Progenitor cell of endocrine pancreas (in vitro differentiated cells): ENCODE measurements at places on chromosomes 6 and 20.

DNA sequence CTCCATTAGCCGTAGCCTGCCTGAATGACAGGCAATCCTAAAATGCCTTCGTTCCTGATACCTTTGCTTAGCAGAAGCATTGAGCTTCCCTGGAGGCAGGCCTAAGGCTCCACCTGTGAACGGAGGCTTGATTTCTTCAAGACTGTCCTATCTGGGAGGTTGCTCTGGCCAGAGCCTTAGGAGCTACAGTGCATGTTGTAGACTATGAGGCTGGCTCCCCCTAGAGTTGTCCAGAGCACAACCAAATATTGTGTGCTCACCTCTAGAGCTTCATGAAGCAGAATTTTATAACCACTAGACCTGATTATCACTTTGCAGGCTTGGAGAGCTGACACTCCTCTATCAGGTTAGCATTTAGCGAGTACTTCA is 217.8 kb downstream of the MAFB start:
- no peak for DNase-seq

GRCh38 chr6:75334266-75335040 is 49.9 kb upstream of the TMEM30A start:
- no peak for DNase-seq

DNA sequence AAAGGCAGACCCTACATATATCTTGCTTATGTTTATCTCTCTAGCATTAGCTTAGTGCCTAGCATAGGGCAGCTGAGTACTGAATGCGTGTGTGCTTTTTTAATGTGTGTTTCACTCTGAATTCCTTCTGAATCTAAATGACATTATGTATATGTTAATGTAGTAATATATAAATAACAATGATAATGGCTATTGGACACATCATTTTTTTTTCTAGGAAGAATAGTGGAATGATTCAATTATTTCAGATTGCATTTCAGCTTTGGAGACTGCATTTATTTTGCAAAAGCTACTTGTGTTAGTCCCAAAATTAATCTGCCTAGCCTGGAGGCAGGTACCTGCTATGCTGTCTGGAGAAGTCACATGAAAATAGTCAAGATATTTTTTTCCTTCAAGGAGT is 371.8 kb downstream of the GRIK2 start:
- no peak for DNase-seq

GRCh38 chr6:34772940-34773339 is 15.6 kb downstream of the SNRPC start:
- DNase-seq, result no peak

DNA sequence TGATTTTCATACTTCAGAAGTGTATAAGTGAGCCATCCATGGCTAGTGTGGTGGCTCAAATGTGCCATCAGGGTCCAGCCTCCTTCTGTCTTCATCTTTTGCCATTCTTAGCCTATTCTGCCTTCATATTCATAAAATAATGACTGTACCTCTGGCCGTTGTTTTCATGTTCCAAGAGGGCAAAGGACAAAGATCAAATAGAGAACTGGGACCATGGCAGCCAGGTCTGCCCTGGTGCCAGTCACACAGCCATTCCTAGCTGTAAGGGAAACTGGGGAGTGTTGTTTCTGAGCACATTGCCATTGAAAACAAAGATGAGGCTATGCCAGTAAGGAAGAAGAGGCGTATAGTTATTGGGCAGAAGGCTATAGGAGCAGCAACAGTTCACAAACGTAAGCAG is 518.6 kb downstream of the TFAP2B start:
- DNase-seq, result no peak

DNA sequence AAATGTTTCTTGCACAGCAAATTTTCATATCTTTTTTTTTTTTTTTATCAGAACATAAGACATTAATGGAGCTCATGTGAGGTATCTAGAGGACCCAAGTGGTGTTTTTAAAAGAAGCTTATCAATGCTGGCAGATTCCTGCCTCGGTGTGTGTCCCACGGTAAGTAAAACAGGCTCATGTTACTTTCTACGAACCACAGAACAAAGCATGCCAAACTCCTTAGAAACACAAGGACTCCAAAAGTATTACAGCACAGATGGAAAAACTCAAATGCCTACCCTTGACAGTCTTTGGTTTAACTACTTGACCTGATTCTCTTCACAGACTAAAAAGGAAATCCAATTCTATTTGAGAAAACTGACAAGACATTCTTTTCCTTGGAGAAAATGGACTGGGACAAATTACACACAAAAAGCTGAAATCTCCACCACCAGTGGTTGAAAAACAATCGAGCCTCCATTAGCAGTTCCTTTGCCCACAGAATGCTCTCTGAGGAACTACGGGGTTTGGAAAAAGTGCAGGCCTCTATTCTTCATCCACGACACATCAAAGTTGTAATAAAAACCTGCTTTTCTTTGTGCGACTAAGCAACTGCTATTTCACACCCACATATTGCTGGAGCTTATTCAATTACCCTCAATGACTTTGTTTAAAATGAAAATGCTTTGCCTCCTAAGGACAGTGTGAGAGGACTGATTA is 5.4 kb downstream of the METTL24 start:
- no peak for DNase-seq

GRCh38 chr6:166581091-166581511 is 5.4 kb downstream of the RAMACL start:
- DNase-seq, result no peak

GRCh38 chr20:39152126-39152525 is 190.0 kb downstream of the DHX35 start:
- DNase-seq, result no peak

DNA sequence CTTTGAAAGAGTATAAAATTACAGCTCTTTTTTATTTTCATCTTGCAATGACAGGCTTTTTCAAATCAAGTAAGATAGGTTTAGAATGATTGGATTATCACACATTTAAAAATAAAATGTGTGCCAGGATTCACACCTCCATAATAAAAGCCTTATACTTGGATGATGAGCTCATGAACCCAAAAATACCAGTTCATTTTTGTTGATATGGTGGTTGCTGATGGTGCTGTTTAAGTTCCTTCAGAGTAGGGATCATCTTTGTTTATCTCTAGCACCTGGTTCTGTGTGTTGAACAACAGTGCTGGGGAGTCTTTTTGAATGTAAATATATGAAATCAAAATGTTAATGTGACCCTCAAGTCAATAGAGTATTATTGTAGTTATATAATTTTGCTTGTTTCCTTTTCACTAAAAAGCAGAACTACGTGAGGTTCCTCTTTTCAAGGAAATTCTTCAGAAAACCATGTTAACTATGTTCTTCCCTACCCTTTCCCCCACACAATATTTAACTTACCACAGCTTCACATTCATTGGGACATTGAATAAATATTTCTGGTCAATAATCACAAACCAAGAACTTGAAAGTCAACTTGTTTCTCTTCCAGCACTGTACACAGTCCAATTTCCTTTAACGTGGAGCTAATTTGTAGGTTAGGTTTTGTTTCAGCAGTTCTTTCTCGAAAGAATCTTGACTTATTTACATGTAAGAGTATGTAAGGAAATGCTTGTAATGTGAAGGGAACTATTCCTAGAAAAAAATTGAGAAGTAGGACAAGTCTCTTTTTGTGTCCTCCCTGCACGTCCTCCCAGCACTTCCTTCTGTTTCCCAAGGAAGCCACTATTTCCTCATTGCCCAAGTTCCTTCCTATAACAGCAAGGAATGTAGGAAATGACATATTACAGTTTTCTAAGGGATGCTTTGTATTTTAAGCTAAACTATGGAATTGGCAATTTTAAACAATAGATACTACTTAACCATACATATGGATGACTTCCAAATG is 945.9 kb upstream of the CITED2 start:
- DNase-seq, result no peak

DNA sequence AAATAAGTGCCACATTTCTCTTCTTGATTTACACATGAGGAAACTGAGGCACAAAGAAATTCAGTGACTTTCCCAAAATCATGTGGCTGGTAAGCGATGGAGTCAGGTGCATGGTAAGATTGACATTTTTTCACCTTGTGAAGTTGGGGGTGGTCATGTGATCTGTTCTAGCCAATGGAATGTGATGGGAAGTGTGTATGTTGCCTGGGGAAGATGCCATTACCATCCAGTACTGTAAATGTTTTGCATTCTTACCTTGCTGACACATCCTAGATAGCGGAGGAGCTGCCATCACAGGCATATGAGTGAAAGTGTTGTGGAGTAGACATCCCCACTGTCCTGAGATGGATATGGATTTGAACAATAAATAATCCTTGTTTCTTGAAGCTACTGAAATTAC is 499.6 kb upstream of the SULF2 start:
- DNase-seq, result no peak

- no peak for DNase-seq
These were observed 15.4 kb downstream of the FOXC1 start for GRCh38 chr6:1624851-1625781.

GRCh38 chr6:145155873-145156782 is 579.2 kb downstream of the EPM2A start:
- no peak for DNase-seq

- no peak for DNase-seq
These were observed 37.1 kb upstream of the NCOA3 start for GRCh38 chr20:47464380-47465101.

DNA sequence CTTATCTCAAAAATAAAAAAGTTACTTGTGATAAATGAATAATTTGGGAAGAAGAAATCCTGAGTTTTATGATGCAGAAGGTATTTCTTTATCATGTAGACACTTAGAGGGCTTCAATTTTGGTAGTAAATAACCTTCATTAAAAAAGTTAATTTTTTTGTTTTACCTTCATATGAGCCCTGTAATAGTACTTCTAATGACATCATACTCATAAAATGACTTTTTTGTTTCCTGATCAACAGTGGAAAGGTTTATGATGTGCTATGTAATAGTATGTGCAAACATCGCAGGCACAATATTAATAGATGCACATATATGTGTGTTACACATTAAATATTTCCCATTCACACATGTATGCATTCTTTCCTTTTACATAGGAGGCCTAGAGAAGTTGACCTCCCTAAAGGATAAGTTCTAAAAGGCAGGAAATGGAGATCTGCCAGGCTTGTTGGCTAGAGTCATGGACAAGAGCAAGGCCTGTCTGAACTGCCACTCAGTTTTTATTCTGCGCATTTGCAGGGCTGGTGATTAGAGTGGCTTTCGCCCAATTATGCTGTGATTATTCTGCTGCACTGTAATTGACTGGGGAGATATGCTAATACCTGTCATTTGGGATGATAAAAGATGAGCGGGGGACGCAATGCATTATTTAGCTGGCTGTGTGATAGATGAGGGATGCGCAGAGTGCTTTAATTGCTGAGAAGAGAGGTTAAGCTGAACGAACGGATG is 272.6 kb downstream of the TMEM242 start:
- no peak for DNase-seq

DNA sequence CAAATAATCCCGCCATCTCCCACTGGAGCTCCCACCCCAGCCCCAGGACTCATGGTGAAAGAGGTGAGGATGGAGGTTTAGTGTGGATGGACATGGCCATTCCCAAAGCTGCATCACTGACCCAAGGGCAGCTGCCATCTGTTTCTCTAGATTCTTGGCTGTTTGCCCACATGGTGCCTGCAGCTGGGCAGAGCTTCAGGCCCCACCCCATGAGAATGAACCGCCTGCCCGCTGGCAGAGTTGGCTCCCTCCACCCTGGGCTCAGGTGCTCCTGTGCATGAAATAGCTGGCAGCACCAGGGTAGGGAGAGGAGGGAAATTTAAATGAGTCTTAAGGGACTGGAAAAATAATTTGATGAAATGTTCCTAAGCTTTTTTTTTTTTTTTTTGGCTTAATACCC is 17.4 kb downstream of the SCML4 start:
- DNase-seq, result no peak

DNA sequence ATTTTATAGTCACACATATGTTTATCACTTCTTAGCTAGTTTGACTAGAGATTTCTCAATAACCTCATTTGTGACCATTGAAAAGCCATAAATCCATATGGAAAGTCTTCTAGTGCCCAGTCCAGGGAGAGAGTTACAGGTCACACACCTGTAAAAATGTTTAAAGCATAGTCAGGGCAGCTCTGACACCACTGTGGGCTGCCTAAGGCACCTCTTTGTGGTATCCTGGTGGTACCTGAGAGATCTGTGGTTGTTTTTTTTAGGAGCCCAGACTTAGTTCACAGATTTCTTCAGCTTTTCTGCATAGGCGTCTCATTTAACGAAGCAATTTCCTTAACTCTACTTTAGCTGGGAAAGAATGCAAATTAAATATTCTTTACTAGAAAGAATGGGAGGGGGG is 186.6 kb downstream of the CENPW start:
- DNase-seq, result no peak

DNA sequence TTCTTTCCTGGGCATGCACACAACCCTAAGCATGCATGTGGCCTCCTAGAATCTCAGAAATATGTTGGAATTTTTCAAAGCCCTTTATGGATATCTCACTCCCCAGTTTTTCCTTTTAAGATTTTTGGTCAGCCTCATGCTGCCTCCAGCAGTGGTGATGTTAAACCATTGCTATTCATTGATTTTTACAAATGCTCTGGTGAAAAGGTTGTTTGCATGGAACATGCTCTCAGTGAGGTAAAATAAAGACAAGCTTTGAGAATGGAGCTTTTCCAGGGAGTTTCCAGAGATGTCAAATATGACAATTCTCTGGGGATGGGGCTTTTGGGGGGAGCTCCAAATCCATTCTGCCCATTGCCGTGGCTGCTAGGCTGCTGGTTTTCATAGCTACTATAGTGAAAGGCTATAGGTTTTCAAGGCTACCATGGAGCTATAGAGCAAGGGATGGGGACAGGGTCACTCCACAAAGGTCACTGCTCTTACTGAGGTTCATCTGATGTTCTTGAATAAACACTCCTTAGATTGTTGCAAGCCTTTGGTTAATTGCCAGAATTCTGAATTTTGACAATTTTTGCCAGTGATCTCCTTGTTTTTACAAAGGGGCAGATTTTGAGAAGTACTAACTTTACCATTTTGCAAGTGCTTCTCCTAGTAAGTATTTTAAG is 178.1 kb upstream of the ARG1 start:
- DNase-seq, result no peak

GRCh38 chr20:5085380-5085779 is 34.4 kb downstream of the PCNA start:
- no peak for DNase-seq

DNA sequence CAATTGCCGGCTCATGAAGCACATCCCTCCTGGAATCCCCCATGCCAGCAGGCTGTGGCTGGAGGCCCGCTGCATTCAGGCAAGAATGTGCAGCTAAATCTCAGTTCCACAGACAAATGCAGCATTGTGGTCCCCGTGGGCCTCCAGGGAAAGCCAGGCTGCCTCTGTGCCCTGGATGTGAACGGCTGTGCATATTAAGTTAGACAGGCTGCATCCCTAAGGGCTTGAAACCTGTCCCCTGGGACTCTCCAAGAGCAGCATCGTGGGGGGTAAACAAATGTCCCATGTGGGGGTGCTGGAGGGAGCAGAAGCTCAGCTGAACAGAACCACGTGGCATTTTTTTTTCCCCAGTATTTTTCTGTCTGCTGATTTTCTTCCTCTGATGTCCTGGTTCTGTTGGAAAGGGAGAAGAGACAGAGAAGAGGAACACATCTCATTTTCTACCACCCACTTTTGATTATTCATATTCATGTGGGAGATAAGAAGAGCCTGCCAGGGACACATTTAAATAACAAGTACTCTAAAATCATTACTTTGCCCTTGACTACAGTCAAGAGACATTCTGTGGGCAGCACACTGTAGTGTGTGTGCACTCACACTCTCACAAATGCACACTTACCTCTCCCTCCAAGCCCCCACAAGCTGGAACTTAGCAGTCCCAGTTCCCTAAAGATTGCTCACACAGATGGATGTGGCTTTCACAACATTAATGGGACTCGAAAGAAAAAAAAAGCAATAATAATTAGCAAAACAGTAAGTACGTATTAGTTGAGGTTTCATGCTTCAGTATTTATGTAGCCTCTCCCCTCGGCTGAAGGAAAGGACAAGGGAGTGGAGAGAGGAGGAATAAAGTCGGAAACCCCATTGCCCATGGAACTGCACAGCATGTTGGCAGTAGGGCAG is 16.9 kb downstream of the GFOD1 start:
- no peak for DNase-seq
